Metanephros (tissue), 2 donors: ENCODE measurements at places on chromosomes 4 and X. TPM values are rescaled to one million over a fixed set of nuclear protein-coding genes. Genes with fewer than 3 reads are reported as not detected.

Gene DMP1
- not detected for total RNA-seq

Gene FAM9C
- total RNA-seq, result 0.06 TPM

Gene BEX2
- 29.8 TPM for total RNA-seq

Gene ATP8A1
- total RNA-seq, result 33.2 TPM

Gene VEGFD
- total RNA-seq, result 0.58 TPM
